ENCODE measurements at places on chromosomes 6 and 20.

GRCh38 chr6:155530219-155530834, 74.7 kb upstream of the NOX3 start:
- no peak for DNase-seq

- DNase-seq = no peak
These were observed 23.6 kb downstream of the XRN2 start for GRCh38 chr20:21326700-21327099.

GRCh38 chr6:136506124-136506799, 44.0 kb downstream of the MAP7 start:
- no peak for DNase-seq

DNA sequence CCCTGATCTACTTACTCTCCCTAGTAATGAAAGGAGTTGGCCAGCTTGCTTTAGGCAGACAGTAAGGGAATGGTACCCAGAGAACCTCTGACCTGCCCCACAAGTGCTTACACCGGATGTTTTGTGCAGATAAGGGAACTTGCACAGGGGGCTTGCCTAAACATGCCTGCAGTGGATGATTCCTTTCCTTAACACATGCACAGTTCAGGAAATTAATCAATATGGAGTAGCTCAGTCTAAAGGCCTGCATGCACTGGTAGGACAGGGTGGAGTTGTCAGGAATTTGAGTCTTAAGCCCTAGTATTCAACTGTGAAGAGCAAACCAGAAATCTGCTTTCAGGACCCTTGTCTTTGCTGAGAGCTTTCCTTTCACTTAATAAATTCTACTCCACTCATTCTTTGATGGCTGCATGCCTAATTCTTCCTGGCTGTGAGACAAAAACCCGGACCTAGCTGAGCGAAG, 3.9 kb upstream of the TRIM38 start:
- no peak for DNase-seq

GRCh38 chr6:57085471-57085870, 4.5 kb upstream of the ZNF451 start:
- no peak for DNase-seq

- DNase-seq = no peak
These were observed 254.3 kb downstream of the LMBRD1 start for GRCh38 chr6:69542494-69542893.

DNA sequence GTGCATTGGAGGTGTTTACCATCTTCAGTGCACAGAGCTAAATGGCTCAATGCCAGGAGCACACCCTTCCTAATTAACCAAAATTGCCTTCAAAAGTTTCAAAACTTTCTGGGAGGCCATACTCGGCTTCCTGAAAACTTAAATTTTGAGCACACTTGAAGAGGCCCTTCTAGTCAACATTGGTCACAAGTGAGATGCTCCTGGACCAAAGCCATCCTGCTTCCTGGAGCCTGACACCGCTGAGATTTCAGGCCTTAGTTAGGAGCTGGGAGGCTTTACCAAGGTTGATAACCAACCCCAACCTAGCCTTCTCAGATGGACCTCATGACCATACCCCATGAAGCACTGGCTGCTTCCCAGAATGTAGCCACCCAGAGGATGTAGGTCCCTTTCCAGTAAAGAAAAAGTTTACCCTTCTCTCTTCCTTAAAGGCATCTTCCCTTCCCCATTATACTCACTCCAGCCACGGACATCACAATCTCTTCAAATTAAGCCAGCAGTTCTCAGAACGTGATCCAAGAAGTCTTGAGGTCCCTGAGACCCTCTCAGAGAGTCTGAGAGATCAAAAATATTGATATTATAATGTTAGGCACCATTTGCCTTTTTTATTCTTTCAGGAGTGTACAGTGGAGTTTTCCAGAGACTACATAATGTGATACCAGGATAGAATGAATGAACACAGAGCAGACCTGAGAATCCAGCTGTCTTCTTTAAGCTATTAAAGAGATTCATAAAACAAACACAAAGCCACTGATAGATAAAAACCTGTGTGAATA, 32.8 kb upstream of the SPTLC3 start:
- DNase-seq = no peak

GRCh38 chr20:10359621-10360040, 74.4 kb downstream of the MKKS start:
- no peak for DNase-seq

GRCh38 chr6:7823552-7823951, 87.0 kb downstream of the TXNDC5 start:
- DNase-seq = no peak

- no peak for DNase-seq
These were observed 4.4 kb upstream of the LAMA4 start for GRCh38 chr6:112258642-112259336.

DNA sequence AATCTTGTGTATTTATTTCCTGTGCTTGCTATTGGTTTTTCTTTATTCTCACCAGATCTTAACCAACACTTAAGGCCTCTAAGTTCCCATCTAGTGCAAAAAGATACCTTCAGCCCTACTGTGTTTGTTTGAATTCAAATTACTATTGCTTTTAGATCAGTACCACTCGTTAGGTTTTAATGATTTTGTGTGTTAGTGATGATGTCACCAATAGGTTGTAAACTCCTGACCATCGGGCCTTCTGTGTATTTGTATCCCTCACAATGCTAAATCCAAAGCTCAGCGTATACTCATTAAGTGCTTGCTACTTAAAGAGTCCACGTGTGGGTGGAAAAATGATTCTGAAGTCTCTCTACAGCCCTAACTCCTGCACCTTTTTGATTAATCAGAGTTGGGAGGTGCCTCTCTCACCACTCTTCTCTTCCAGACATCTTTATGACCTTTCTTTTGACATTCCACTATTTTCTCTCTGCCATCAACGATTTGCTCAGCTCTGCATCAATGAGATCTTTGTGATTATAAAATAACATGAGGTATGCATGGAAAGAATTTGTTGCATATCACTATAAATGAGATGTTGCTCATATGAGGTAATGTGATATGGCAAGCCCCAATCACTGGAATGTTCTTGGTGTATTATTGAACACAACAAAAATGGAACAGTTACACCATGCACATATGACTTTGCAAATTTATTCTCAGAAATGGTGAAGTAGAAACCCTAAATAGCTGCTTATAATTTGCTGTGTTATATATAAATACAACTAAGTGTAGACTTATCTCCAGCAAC, 55.1 kb upstream of the LAMA2 start:
- no peak for DNase-seq

GRCh38 chr6:107080036-107080435, 35.3 kb downstream of the BEND3 start:
- DNase-seq = peak; percentile 45

GRCh38 chr6:150088481-150089154, 19.7 kb upstream of the ULBP3 start:
- DNase-seq = no peak

DNA sequence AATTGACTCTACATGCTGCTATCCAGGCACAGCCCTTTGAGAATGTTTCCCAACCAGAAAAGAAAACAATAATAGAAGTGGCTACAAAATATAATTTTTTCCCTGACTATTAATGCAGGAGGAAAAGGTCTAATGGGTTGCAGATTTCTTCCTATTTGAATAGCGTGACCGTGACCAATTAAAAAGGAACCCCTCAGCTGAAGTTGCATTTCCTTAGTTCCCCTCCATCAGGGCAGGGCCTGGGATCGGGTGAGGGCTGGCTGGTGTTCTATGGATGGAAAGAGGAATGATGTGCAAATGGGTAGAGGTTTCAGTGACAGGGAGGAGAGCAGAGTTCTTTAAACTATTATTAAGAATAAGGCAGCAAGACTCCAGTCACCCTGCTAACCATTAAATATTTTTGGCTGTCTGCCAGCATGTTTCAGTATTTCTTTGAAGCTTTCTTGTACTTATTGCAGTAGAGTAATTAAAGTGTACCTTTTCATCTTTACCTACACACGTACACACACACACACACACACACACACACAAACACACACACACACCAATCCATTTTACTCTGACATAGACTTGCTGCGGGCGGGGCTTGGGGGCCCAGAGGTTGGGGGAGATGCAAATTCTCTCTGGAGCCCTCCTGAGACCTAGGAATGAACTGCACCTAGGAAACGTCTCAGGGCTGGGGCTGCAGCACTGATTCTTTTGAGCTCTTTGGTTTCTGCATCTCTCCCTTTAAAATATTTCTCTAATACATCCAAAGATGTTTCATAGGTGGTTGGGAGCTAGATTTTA, 154.8 kb upstream of the SLC35B3 start:
- no peak for DNase-seq

DNA sequence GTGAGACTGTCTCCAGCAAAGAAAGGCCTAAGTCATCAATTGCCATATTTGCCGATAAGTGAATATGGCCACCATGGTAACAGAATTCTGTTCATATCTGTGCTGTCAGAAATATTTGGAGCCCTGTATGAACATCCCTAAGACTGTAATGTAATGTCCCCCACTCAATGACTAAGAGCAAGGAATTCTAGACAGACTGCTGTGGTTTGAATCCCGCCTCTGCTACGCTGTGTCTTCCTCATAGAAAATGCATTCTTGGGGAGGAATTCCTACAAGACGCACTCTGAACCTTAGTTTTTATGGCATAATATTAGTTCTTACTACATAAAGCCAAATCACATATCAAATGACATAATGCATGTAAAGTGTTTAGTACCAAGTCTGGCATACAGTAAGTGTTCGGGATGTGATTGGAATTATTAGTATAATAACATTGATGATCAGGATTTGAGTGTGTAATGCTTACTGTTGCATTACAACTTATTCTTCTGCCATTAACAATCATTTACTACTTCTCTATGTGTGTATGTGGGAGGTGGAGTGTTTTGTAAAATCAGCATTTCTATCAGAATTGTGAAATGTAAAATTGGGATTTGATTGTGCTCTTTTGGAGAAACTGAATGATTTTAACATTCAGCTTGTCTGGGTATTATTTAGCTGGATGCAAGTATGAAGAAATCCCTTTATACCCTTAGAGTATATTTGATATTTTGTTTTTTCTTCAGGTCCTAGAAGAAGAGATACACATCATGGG, 103.0 kb downstream of the OLIG3 start:
- DNase-seq = no peak

DNA sequence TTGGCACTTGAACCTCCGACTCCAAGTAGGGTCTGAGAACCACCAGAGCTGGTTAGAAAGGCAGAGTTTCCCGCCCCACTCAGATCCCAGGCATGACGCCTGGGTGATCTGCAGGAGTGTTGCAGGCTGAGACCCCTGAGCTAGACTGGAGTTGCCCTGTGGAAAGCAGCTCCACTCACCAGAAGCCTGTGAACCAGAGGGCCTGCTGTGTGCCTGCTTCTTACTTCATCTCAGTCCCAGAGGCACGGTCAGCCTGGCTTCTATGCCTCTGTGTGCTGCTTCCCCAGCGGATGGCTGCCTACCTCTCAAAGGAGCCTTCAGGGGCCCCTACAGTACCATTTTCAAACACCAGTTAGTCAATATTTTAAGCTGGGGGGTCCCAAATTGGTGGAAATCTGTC, 15.6 kb upstream of the CCN6 start:
- DNase-seq = no peak

- DNase-seq = no peak
These were observed 118.8 kb downstream of the RALGAPA2 start for GRCh38 chr20:20593447-20594170.

DNA sequence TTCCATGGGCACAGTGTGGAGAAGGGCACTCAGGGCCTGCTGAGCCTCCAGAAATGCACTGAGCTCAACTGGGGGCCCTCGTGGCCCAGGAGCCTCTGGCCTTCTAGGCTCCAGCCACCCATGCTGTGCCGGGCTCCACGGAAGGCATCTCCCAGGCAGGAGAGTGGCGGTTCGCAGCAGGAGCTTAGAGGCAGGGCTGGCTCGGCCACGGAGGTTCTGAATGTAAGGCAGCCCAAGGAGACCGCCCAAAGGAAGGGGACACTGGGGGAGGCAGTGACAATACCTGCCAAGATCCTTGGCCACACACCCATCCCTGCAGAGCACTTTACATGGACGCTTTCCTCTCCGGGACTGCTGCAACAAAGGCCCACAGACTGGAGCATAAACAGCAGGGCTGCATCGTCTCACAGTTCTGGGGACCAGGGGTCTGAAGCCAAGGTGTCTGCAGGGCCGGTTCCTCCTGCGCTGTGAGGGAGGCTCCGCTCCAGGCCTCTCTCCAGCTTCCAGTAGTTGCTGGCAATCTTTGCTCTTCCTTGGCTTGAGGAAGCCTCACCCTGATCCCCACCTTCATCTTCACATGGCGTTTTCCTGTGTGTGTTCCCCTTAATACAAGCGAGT, 128.2 kb upstream of the CDH4 start:
- DNase-seq = no peak

GRCh38 chr20:38450412-38450975, 15.4 kb upstream of the SNHG17 start:
- DNase-seq = no peak

- no peak for DNase-seq
These were observed 18.9 kb upstream of the ROS1 start for GRCh38 chr6:117444600-117444999.

GRCh38 chr20:52025938-52026337, 165.6 kb downstream of the ZFP64 start:
- DNase-seq = no peak

DNA sequence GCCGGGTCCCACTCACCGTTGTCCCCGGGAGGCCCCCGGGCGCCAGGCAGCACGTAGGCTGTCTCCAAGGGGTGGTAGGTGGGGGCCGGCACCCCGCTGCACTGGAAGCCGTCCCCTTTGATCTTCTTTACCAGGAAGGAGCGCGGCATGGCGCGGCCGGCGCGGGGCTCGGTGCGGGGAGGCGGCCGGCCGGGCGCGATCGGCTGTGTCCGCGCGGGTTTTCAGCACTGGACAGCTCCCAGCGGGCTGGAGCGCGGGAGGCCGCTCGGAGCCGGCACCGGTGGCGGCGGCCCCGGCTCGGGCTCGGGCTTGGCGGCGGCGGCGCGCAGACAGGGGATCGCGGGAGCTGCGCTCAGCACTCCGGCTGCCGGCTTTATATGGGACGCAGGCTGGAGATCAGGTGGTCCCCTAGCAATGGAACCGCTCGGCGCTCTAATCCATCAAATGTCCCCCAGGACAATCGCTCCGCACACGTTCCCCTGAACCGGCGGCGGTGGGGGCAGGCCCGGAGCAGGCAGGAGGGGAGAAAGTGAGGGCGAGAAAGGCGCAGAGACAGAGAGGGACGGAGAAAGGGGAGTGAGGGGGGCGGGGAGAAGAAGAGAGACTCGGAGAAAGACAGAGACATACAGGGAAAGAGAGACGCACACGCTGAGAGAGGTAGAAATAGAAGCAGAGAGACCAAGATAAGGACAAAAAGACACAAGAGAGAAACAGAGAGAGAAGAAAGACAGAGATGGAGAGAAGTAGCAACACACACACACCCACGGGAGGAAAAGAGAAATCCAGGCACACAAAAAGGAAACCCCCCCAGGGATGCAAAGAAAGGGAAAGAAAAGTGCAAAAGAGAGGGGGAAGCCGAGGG, at the start of gene SCRT2:
Gene SCRT2 (minus strand): TSS at position 350 of the 862 bp plus-strand sequence. CDS start 201 bp downstream, at position 149.
- DNase-seq = peak; percentile 55

- no peak for DNase-seq
These were observed 46.3 kb downstream of the BTBD9 start for GRCh38 chr6:38593409-38593808.

- peak; percentile 72 for DNase-seq
These were observed 16.5 kb downstream of the NCOA7 start for GRCh38 chr6:125807293-125807692.

DNA sequence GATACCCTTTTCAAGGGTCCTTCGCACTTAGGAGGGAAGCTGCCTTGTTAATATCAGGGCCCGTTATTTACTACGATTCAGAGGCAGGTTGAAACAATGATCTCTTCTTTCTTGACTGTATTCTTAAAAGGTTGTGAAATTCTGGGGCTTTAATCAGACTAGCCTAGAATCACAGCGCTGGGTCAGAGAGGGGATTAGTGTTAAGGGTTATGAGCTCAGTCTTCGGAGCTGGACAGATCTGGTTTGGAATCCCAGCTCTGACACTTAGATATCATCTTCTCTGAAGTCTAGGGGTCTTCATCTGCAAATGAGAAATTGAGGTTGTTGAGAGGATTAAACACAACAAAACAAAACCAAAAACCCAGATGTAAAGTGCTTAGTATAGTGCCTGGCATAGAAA, 77.4 kb downstream of the CD83 start:
- no peak for DNase-seq

All from T-helper 2 cell (primary cell).